ENCODE measurements at places on chromosomes 11 and 22.

DNA sequence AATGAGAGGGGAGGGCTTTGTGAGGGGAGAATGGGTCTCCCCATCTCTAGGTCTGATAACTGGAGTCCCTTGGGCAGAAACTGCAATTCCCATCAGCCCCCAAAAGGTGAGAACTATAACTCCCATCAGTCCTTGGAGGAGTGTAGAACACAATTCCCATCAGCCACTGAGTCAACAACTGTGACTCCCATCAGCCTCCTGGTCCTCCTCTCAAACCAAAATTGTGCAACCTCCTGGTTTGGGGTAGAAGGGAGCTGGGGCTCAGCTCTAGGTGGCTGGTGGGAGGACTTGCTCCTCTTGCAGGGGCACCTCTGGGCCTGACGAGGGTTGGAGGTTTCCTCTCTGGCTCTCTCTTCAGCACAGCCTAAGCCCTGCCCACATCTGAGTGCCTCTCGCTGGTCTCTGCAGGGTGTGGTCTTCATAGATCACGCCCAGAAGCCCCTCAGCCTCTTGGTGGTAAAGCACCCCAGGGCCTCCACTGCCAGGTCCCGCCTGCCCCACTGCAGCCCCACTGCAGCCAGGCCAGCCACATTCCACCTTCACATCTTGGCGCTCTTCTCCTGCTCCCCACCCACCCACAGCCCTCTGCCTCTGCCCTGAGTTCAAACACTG is 18.5 kb downstream of the SLC22A12 start:
- no peak for DNase-seq

DNA sequence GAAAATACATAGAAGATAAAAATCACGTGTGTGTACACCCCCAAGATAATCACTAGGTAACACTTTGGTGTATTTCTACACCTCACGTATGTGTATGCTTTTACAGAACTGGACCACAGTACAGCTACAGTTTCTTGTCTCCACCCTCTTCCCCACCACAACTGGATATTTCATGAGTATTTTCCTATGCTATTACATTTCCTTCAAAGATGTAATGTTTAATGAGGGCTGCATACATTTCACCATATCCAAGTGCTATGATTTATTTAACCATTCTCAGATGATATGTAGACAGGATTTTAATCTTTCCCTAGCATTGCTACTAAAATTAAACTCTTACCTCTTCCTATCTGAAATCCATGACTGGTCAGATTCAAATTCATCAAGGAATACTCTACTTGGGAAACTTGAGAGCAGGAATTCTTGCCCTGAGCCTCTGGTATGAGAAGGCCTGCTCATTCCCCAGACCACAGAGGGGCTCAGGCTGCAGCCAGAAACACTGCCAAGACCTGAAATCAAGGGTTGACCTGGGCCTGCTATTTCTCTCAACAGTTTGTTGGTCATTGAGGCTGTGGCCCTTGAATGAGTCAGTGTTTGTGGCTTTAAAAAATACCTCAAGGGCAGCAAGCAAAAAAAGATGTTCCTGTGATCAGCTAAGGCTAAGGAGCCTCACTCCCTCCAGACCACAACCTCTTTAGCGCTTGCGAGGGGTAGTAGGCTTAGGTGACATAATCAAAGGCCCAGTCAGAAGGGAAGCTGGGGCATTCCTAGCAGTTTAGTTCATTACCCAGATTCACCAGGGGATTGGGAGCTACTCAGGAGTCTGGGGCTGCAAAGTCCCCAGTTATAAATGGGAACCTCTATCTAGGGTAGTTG is 55.5 kb downstream of the ABTB2 start:
- DNase-seq = no peak

DNA sequence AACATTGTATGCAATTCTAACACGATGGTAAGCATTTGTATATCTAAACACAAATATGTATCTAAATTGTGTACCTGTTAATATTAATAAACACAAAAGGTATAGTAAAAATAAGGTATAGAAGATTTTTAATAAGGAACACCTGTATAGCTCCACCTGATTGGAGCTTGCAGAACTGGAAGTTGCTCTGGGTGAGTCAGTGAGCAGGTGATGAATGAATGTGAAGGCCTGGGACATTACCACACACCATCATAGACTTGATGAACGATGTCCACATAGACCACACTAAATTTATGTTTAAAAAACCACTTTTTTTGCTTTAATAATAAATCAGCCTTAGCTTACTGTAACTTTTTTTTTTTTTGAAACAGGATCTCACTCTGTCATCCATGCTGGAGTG is 97.6 kb upstream of the CLMP start:
- no peak for DNase-seq

- DNase-seq = no peak
Measured at GRCh38 chr11:47791774-47792430, 24.8 kb upstream of the FNBP4 start.

DNA sequence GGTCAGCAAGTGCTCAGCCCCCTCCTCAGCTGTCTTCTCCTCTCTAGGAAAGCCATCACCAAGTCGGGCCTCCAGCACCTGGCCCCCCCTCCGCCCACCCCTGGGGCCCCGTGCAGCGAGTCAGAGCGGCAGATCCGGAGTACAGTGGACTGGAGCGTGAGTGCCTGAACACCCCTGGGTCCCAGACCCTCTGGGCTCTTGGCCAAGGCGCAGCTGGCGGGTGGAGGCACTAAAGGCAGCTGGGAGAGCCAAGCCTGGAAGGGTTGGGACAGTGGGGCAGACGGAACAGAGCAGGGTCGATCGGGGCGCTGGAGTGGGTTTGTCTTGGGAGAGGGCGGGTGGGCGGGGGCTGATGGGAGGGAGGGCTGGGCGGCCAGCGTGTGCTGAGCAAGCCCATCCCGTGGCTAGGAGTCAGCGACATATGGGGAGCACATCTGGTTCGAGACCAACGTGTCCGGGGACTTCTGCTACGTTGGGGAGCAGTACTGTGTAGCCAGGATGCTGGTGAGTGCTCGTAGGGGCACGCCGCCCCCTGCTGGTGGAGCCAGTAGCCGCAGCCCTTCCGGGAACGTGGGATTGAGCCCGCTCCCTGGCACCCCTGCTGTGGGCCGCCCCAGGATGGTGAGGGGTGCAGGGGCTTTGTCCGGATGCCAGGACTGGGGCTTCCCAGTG is 14.1 kb upstream of the MDK start:
- DNase-seq = peak; percentile 70

- no peak for DNase-seq
Measured at GRCh38 chr11:75779960-75780359, 11.4 kb downstream of the DGAT2 start.

DNA sequence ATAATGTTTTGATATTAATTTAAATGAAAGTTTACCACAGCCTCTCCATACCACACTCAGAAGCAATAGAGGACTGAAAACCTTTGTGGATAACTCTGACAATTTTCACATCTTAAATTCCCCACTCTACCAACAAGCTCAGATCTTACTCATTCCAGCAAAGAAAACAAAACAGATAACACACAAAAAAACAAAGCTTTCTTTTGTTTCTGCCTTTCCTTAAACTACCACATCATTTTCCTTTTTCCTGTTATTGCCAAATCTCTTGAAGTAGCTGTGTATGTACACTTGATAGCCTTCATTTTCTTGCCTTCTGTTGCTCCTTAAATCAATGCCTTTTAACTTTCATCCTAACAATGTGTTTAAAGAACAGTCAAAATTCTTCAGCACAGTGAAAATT is 484.9 kb downstream of the NTM start:
- DNase-seq = no peak

DNA sequence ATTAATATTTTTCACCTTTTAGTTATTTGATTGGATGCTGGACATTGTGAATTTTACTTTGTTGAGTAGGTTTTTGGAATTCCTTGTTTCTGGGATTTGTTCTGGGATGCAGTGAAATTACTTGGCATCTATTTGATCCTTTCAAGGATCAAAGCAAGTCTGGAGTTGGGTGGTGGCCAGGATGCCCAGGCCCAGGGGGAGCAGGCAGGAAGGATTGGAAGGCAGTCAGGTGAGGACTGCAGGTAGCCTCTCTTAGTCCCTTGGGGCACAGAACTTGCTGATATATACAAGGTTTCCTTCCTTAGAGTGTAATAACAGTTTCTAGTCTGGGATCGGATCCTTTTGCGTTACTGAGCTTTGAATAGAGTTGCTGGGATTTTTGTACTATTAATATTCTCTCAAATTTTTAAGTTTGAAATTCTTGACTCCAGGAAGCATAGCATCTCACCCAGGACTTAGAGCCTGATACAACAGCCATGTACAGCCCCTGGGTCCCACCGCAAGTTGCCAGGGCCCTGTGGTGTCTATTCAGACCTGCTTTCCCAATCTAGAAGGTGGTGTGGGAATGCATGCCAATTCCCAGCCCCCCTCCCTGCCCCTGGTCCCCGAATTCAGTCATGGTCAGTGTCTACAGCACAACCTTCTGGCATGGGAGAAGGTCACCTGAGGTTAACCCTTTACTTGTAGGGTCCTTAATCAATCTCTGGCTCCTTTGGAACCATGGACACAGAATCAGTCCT is 6.1 kb downstream of the ZNF74 start:
- no peak for DNase-seq

GRCh38 chr22:39617342-39617741 is 46.8 kb downstream of the CACNA1I start:
- DNase-seq = no peak

DNA sequence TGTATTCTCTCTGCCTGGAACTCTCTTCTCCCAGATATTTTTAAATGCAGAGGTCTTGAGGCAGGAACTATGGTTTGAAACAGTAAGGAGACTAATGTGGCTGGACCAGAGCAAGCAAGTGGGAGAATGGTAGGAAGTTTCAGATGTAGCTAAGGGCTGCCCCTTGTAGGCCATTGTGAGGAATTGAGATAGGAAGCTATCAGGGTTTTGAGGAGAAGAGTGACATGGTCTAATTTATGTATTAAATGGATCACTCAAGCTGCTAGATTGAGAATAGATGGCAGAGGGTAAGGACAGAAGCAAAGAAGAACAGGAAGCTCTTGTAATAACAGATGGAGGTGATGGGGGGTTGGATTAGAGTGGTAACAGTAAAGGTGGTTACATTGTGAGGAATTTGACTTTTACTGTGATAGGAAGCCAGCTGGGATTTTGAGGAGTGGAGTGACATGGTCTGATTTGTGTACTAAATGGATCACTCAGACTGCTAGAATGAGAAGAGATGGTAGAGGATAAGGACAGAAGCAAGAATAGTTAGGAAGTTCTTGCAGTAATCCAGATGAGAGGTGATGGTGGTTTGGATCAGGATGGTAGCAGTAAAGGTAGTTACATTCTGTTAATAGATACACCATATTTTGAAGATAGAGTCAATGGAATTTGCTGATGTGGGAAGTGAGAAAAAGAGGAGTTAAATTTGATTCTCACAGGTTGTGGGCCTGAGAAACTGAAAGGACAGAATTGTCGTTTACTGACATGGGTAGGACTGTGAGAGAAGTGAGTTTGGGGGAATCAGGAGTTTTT is 63.0 kb downstream of the HIPK3 start:
- DNase-seq = no peak

- DNase-seq = no peak
Measured at GRCh38 chr22:46010207-46010867, 33.4 kb upstream of the WNT7B start.

GRCh38 chr11:47268448-47269001 is 1.4 kb upstream of the MADD start:
- DNase-seq = no peak

DNA sequence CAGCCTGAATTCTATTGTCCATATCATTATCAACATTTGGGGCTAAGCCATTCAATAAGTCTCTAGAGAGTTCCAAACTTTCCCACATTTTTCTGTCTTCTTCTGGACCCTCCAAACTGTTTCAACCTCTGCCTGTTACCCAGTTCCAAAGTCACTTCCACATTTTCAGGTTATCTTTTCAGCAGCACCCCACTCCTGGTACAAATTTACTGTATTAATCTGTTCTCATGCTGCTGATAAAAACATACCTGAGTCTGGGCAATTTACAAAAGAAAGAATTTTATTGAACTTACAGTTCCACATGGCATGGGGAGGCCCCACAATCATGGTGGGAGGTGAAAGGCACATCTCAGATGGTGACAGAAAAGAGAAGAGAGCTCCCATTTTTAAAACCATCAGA is 5.8 kb downstream of the OR5AK2 start:
- no peak for DNase-seq

- no peak for DNase-seq
Measured at GRCh38 chr11:129278586-129279319, 86.6 kb upstream of the ARHGAP32 start.

DNA sequence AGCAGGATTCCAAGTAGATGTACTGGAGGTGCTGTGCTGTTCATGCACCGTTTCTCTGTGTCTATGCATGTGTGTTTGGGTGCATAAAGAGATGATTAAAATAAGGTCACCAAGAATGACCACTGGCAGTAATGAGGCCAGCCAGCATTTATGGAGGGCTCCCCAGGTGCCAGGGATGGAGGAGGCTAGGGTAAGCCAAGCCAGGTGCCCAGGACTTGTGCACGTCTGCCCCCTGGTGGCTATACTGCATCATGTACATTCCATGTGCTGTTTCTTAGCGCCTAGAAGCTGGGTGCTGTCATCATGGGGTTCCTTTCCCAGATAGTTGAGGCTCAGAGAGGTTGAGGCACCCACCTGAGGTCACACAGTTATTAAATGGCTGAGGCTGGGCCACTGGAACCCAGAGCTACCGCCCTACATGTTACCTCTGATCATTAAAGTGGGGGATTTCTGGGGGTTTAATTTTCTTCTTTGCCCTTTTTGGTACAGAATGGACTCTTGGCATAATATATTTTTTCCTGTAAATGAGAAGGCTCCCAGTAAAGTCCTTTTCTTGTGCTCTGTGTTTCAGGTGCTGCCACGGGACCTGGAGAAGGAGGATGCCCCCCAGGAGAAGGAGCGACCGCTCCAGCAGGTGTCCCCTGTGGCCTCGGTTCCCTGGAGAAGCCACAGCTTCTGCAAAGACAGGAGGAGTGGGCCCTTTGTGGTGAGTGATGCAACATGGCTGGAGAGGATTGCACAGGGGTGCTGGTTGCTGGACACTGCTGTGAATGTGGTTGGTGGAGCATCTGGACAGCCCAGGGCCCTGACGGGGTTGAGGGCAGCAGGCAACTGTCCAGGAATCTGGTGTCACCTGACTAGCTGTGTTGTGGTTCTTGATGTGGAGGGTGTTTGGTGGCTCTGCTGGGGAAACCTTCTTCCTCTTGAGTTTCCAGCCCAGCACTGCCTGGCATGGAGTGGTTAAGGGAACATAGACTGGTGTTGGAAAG is 96.4 kb downstream of the KIAA1671 start:
- DNase-seq = peak; percentile 58

GRCh38 chr11:44403176-44403575 is 93.2 kb upstream of the ALX4 start:
- no peak for DNase-seq

- DNase-seq = no peak
Measured at GRCh38 chr11:117489999-117490679, 162.5 kb downstream of the CEP164 start.

GRCh38 chr11:110903830-110904229 is 191.6 kb upstream of the ARHGAP20 start:
- DNase-seq = peak; percentile 65

GRCh38 chr11:31790649-31791048 is 20.5 kb downstream of the PAX6 start:
- no peak for DNase-seq

DNA sequence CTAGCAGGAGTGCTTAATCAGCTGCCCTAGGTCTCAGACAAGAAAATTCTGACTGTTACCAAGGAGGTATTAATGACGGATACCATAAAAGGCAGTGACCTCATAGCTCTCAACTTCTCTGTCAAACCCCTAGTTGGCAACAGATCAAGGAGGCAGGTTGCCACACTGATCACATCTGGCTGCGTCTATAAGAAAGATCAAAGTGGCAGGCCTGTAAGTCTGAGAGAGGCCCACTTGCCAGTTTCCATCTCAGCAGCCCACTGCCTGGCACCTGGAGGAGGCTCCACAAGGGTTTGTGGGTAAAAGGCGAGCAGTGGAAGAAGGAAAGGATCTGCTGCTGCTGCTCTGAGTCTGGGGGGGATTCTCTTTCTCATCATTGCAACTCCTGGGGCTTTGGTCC is 239.6 kb upstream of the MPPED2 start:
- no peak for DNase-seq

All from lung (tissue), 17 donors.